ENCODE measurements at places on chromosomes 3 and 15.
A peak's percentile ranks its signal among the peaks of the same experiment; 100 is the strongest.

DNA sequence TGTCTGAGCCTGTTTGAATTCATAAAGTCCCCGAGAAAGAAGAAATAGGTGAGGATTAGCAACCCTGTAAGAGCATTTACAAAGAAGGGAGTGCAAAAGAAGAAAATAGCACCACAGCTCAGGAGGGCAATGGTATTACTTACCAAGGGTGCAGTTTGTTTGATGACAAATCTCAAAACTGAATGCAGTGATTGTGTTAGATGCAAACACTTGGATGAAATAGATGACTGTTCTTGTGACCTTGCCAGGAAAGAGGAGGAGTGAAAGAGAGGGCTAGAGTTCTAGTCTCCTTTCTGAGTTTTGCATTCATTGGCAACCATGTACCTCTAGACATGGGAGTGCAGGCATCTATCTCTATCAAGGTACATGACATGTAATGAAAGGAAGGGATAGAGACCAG lies 1030.8 kb upstream of the CFAP20DC start:
- no peak for DNase-seq

- no peak for DNase-seq
These were observed 167.6 kb downstream of the ECT2 start for GRCh38 chr3:172918165-172918564.

DNA sequence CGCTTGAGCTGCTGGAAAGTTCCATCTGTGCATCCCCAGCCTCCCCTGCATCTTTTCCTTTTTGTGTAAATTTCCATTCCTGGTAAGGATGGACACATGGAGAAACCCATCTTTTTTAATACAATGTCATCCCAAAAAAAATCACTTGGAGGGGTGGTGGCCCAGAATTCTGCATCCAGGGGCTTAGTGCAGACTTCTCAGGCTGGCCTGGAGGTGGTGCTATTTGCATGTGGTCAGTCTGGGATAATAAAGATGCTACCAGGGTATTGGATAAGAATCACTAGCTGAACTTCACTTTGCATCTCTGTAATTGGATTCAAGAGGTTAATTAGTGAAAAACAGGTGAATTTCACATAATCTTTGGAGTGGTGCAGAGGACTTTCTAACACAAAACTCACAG lies 1.8 kb upstream of the ZSCAN2 start:
- DNase-seq = peak; percentile 71

DNA sequence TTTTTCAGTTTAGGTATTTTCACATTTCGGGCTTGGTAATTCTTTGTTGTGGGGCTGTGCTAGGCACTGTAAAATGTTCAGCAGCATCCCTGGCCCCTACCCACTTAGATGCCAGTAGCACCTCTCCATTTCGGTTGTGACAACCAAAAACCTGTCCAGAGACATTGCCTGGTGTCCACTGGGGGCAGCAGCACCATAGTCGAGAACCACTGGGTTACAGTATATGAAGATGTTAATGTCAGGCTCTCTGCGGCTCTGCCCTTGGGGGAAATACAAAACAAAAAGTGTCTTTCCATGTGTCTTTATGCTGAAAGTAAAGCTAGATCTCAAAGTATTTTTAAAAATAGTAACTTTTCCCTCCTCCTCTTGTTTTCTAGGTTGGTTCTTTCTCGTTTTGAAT lies 177.2 kb downstream of the ITPR1 start:
- DNase-seq = peak; percentile 9

- no peak for DNase-seq
These were observed 18.8 kb downstream of the HEMK1 start for GRCh38 chr3:50587806-50588758.

DNA sequence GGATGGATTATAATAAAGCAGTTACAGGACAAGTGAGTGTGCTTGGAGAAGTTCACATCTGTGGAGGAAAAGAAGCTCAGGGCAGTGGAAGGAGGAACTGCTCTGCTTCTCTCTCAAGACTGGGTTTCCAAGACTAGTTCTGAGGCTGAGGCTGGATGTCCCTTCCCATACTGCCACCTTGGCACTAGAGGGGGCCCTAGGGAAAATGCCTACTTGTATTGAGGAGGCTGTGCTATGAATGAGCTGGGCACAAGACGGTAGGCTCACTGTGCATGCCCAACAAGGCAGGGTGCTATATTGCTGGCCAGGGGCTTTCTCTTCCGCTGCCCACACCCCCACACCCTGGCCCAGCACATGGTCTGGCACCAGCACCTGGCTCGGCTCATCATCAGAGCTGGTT lies 65.2 kb downstream of the SLCO2A1 start:
- no peak for DNase-seq

DNA sequence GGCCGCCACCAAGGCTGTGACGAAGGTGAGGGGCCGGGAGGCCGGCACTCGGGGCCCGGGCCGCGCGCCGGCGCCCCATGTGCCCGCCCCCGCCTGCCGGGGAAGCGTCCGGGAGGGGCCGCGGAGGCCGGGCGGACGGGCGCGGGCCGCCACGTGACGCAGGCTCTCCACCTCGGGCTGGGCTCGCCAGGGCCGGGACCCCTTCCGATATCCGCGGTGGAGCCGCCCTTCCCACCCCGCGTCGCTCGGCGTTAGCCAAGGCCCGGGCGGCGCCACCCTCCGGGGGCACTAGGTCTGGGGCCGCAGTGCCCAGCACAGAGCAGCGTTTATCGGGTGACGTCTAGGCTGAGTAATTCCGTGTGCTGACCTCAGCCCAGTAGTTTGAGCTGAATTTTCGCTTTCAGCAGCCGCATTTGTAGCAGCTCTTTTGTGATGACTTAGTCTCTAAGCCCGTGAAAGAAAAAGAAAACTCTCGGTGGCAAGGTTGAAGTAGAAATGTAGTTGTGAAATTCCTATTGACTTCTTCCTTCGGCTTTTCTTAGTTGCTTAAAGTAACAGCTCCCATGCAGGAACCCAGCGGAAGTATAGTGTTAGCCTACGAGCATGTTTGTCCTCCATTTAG lies 885 bp downstream of the CDV3 start:
- peak; percentile 42 for DNase-seq

DNA sequence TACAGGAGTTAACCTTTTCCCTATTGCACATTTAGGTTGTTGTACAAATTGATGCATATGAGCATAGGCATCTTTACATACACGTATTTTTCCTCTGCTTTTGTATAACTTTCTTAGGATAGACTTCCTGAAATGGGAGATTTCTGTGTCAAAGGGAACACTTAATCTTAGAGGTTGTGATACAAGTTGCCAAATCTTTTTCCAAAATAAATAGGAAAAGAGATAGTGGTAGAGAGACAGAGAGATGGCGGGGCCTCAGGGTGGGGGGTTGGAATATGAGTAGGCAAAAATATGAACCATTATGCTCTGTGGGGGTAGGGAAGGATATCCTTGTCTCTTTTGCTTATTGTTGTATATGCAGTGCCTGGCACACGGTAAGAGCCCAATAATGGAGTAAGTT lies 70.7 kb upstream of the UBE2E1 start:
- no peak for DNase-seq

GRCh38 chr3:173862701-173863100 lies 465.2 kb downstream of the NLGN1 start:
- no peak for DNase-seq

GRCh38 chr15:35974052-35974451 lies 428.1 kb upstream of the DPH6 start:
- no peak for DNase-seq

DNA sequence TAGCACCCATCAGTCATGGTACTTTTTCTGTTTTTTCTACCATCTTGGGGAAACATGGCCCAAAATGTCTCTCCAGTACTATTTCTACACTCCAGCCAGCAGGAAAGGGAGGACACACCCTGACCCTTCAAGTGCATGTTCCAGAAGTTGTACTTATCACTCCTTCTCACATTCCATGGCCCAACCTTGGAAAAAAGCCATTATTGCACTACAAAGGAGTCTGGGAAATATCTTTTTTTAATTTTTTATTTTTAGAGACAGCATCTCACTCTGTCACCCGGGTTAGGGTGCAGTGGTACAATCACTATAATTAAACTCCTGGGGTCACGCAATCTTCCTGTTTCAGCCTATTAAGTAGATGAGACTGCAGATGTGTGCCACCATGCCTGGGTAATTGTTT lies 100.0 kb upstream of the PPP2R3A start:
- no peak for DNase-seq

DNA sequence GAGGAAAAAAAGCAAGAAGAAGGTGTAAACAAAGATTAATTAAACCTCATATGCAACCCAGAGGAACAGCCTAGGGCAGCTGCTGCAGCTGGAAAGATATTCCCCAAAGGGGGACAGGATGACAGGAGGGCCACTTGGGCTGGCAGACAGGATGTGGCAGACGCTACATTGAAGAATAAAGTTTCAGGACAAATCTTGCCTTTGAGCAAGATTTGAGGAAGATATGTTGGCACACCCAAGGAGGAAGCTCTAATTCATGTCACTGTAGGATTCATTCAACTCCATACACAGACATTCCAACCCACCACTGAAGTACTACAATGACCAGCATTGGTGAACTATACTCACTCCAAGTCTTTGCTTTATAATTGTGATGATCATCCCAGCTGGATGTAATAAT lies 504.0 kb downstream of the SHQ1 start:
- peak; percentile 39 for DNase-seq

DNA sequence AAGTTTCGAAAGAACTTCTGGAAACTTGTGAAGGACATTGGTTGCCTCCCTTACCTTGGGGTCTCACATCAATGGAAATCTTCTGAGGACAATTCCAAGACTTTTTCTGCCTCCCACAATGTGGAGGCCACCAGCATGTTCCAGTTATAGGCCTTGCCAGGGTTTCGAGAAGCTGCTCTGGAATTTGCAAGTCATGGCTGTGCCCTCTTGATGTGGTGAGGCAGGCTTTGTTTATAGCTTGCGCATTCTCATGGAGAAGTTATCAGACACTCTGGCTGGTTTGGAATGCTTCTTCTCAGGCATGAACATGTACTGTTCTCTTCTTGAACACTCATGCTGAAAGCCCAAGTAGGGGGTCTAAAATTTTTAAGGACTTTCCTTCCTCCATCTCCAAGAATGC lies 4.1 kb downstream of the CXCR6 start:
- no peak for DNase-seq

DNA sequence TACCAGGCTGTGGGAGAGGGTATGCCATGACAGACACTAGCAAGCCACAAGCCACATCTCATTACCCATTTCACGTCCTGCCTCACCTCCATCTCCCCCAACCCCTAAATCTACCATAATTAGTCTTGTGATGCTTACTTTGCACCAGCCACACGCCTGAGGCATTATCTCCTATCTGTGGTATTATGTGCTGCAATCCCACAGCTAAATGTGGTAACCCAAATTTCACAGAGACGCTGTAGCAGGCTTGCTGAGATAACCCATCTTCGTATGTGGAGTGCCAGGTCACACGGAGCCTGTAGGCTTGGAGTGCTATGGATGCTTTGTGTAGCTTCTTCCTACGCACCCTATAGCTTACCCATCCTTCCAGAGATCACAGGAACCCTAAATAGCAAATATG lies 256.7 kb upstream of the KCNH8 start:
- no peak for DNase-seq
